ENCODE measurements at places on chromosomes 2 and 18.

- DNase-seq = no peak
Observed at GRCh38 chr2:158760887-158761286, 34.2 kb upstream of the DAPL1 start.

DNA sequence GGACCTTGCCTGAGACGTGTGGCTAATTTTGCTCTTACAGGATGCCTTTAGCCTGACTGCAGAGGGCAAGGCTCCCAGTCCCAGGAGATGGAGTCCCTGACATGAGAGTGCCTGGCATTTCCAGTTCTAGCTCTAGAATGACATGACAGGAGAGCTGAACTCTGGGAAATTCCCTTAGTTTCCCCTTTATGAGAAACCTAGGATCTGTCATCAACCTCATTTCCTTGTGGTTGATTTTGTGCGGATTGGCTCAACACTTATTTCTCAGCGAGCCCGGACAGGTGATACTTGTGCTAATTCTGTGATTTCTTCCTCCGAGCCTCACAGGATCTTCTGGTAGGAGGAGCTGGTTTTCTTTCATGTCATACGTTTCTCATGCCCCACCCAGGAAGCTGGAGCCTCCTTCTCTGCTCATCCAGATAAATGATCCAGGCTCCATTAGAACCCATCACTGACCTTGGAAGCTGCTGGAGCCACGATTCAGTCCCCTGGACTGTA, at the start of gene IL36G:
Gene IL36G, plus strand, starts transcription at position 448 of the 498 bp plus-strand sequence. CDS start 633 bp downstream, outside the sequence.
- DNase-seq = no peak

- DNase-seq = no peak
Observed at GRCh38 chr2:99605036-99605435, 115.2 kb upstream of the REV1 start.

DNA sequence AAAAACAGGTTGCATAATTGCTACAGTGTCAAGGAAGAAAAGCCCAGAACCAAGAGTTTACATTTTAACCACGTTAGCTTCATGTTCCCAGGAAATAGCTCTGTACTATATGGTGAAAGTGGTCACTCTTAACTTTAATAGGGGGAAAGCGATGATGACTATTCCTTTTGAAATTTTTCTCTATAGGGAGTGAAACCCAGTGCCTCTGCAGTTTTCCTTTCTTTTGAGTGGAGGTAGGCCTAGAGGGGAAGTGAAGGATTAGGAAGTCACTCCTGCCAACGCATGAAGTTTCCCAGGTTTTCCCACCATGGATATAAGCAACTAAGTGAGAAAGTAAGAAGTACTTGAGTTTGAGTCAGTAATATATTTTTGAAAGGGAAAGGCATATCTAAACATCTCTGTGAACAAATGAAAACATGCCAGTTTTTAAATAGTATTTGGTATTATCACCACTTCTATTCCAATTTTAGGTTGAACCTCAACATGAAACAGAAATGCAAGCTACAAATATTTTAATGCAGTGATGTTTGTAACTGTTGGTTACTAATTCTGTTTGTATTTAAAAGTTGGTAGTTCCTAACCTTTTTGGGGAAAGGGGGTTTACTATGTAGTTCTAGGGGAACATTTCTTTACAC, 91.9 kb downstream of the VRK2 start:
- no peak for DNase-seq

- no peak for DNase-seq
Observed at GRCh38 chr2:110858993-110859701, 126.8 kb downstream of the ACOXL start.

- DNase-seq = no peak
Observed at GRCh38 chr2:145593280-145593679, 1073.4 kb upstream of the ZEB2 start.

DNA sequence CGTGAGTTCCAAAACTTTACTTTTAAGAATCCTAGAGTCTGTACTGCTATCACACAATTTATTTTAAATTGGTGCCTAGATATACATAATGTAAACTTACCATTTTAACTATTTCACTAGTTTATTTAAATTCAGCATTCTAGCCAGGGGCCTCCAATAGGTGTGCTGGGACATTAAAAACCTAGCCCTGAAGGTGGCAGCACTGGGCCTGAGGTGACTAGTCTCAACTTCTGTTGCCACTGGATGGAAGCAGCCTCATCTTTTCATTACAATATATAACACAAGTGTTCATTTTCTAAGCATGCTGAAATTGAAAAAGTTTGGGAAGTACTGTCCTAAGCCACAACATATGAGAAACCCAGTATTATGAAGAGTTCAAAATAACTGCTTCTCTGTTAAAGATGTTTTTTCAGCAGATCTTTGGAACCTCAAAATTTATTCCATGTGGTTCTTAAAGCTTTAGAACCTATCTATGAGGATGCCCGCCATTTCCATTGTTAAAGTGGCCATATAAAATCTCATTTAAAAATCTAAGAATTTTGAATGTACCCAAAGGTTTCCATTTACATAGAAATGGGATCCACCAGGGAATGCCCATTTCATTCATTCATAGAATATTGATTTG, 2.9 kb upstream of the RBBP8 start:
- DNase-seq = no peak

- DNase-seq = no peak
Observed at GRCh38 chr2:20015482-20016083, 3.1 kb upstream of the MATN3 start.

DNA sequence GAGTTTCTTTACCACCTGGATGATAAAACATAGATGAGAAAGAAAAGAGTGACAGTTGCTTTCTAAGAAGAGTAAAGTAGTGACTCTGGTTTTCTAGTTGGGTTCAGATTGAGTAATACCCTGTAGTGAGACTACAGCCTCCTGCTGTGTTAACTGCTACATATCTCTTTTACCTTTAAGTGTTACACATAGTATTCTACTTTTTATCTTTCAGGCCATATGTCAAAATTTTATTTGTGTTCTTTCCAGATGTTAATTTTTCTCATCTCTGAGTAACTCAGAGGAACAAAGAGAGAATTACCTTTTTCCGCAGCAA, 348.2 kb downstream of the CTNNA2 start:
- DNase-seq = no peak

GRCh38 chr2:216545359-216545758, 46.7 kb downstream of the RPL37A start:
- DNase-seq = no peak

GRCh38 chr2:112474844-112475486, 7.0 kb upstream of the TTL start:
- no peak for DNase-seq

DNA sequence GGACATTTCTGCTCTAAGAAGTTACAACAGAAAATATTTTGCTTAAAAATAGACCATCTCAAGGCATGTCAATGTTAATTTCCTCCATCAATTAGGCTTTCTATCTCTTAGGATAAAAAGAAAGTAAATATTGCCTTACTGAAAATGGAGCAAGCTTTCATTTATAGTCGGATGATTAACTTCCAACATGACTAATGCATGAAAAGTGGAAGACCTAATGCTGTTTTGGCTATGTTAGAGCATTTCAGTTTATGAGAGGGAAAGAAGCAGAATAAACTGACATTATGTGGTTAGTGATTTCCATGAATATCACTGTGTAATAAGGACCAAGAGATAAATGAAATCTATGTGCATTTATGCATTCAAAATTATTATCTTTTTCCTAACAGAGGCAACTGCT, 475.2 kb upstream of the UBE2E3 start:
- no peak for DNase-seq

- DNase-seq = no peak
Observed at GRCh38 chr2:66601624-66602023, 166.7 kb downstream of the MEIS1 start.

- no peak for DNase-seq
Observed at GRCh38 chr18:63290821-63291200, 28.8 kb downstream of the BCL2 start.

GRCh38 chr2:71546777-71547281, 93.5 kb downstream of the DYSF start:
- DNase-seq = no peak

DNA sequence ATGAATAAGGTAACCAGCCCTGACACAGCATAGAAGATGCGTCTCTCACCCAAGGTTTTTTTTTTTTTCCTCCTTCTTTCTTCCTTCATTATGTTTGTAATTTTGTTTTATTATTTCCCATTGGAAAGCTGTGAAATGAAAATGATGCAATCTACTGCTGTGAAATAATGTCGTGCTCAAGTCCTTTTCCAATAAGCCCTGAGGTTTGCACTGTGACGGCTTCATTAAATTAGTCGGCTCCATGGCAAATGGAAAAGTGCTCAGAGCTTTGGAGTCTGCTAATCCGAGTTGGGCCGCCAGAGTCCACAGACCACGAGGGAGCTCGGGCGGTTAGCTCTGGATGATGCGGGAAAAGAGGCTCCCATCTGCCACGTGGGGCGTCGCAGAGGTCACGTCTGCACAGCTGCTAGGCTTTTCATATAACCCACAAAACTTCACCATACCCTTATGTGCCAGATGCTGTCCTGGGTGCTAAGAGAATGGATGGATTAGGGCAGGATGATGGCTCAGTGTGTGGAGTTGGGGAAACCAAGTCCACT, 92.3 kb upstream of the CAPN13 start:
- no peak for DNase-seq

DNA sequence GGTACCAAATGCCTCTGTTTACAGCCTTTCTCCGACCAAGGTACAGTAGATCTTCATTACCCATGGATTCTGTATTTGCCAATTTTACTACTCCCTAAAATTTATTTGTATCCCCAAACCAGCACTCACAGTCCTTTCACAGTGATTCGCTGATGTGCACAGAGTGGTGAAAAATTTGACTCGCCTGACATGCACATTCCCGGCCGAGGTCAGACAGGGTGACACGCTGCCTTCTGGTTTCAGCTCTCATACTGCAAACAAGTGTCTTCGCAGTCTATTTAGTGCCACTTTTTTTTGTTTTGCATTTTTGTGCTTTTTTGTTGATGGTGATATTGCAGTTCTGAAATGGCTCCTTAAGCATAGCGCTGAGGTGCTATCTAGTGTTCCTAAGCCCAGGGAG, 71.0 kb downstream of the MAPK4 start:
- no peak for DNase-seq

GRCh38 chr18:28412521-28412920, 235.6 kb upstream of the CDH2 start:
- DNase-seq = no peak

- no peak for DNase-seq
Observed at GRCh38 chr2:179768765-179769164, 92.6 kb downstream of the ZNF385B start.

DNA sequence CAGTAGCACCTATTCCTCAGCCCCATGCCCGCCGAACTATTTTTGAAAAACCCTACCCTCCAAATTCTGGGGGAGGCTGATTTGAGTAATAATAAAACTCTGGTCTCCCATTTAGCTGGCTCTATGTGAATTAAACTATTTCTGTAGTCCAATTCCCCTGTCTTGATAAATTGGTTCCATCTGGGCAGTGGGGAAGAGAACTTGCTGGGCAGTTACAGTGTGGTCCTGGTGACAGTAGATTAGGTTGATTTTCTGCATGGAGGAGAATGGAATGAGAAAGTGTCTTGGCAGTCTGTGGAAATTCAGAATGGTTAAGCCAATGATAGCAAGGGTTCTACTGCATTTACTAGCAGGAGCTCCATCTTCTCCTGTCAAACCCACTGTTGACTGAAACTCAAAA, 95.0 kb downstream of the SPP2 start:
- no peak for DNase-seq

- no peak for DNase-seq
Observed at GRCh38 chr2:241910604-241911520, 41.3 kb downstream of the RTP5 start.

DNA sequence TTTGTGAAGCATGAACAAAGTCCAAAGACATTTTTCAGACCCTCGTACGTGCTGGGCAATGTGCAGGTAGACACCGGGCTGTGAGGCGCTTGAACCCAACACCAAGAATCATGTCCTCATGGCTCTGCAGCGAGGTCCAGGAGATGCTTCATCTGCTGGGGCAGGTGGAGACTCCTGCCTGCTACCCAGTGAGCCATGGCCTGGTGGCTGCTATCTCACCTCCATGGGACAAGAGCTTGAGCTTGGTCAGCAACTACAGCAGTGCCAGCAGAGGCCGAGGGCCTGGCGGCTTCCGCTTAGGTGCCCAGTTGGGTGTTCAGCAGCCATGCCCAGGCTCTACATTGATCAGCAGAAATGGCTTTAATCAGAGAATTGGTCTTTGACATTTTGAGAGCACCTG, 281.0 kb upstream of the HS6ST1 start:
- DNase-seq = no peak

DNA sequence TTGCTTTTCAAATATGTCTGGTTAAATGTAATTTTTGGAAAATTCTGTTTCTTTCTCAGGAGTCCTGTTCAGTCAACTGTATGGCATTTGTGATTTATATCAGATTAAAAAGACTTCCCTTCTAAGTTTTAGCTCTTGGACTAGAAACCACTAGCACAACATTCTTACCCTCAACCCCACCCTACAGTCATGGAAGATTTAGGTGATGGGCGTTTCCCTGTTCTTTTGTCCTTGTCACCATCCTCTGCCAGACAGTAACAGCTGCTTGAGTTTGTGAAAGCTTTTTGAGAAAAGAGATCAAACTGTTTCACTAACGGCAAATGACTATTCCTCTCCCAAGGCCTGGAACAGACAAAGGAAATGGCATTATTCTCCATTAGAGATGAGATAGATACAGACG, 31.8 kb downstream of the SERPINB5 start:
- DNase-seq = no peak

GRCh38 chr2:234512884-234513669, 16.2 kb upstream of the ARL4C start:
- no peak for DNase-seq

- no peak for DNase-seq
Observed at GRCh38 chr2:140248623-140249022, 1468.4 kb upstream of the NXPH2 start.

GRCh38 chr18:48771641-48772375, 179.0 kb downstream of the SMAD7 start:
- DNase-seq = no peak

- DNase-seq = no peak
Observed at GRCh38 chr2:206452750-206453149, 9.4 kb downstream of the ADAM23 start.

DNA sequence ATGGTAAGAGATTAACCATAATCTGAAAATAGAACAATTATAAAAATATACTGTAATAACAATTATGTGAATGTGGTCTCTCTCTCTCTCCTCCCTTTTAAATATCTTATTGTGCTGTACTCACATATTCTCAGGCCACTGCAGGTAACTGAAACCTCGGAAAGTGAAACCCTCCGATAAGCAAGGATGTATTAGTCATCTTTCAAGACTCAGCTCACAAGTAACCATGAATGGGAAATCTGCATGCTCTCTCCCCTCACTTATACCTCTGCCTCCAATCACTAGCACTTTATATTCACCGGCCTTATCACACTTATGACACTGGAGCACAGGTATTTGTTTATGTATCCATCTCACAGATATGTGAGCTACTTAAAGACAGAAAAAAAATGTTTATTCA, 139.7 kb downstream of the LRP2 start:
- DNase-seq = no peak

GRCh38 chr2:107062173-107062572, 176.2 kb upstream of the ST6GAL2 start:
- DNase-seq = no peak

All from SIG-M5 (cell line).